ENCODE measurements at places on chromosomes 3 and 15. TPM values are rescaled to one million over a fixed set of nuclear protein-coding genes. Genes with fewer than 3 reads are reported as not detected.

GRCh38 chr15:82045892-82046665 lies at the start of gene MEX3B:
Gene MEX3B (minus strand): TSS chr15:82046018. CDS start chr15:82045705, 313 bp downstream.
- peaks cover 19% of the 10 kb centered on the region for H3K4me1 ChIP-seq
- peak; percentile 73 for DNase-seq
- H3K27me3 ChIP-seq = no peaks in the 10 kb centered on the region
- H3K27ac ChIP-seq = peak within 1 kb of the TSS; percentile 69
- H3K36me3 ChIP-seq = no peaks in the 10 kb centered on the region
- H3K4me3 ChIP-seq = peak within 1 kb of the TSS; percentile 69

DNA sequence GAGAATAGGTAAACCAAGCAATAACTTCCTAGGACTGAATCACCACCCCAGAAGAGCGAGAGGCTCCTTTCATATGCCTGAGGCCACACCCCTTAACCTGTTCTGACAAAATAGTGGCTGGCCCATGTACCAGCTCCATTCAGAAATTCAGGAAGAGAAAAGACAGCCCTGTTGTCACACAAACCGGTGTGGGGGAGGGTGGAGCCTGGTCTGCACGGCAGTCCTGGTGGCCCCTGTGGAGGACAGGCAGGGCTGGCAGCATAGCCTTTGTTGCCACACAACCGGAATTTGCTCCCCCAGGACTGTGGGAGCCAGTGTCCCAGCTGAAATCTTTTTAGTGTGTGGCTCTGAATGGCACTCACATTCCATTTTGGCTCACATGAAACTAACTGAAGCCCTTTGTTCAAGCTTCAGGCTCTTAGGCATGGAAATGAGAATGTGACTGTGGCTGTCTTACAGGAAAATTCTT lies 23.8 kb downstream of the RLBP1 start:
- no peak for DNase-seq
- no peak overlapping the region for H3K4me3 ChIP-seq
- H3K36me3 ChIP-seq = peaks cover 43% of the 10 kb centered on the region
- H3K27ac ChIP-seq = no peak overlapping the region
- no peaks in the 10 kb centered on the region for H3K4me1 ChIP-seq

DNA sequence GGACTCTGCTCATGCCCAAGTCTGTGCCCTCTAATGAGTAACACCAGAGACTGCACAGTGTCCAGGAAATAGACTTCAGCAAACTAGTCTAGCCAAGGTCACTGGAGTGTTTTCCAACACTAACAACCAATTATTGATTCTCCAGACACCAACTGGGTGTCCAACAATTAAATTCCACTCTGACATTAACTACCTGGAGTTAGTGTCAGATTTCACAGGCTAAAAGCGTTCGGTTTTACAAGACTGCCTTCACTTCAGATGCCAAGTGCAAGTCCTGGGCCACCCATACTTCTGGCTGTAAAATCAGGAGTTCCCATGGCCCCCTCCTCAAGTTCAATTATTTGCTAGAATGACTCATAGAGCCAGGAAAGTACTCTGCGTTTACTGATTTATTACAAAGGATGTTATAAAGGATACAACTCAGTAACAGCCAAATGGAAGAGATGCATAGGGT lies 20.8 kb upstream of the CFAP161 start:
- no peaks in the 10 kb centered on the region for H3K36me3 ChIP-seq
- H3K4me1 ChIP-seq = peaks cover 1% of the 10 kb centered on the region
- DNase-seq = no peak

DNA sequence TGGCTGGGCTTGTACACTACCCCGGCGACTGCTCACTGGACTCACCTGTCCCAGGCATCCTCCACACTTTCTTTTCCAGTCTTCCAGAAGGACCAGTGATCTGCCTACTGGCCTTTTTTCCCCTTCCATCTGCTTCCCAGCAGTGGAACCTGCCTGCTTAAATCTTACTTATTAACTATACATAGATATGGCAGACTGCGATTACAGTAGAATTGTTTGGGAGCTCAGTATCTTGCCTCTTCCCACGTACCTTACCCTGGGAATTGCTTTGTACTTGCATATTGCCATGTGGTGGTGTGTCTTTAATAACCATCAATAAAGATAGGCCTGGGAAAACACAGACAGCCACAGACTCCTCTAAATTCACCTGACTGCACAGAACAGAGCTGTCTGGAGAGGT lies 11.8 kb upstream of the HES1 start:
- H3K4me3 ChIP-seq = no peak overlapping the region
- H3K27me3 ChIP-seq = no peaks in the 10 kb centered on the region
- no peak overlapping the region for H3K27ac ChIP-seq
- no peaks in the 10 kb centered on the region for H3K36me3 ChIP-seq
- no peak for DNase-seq

DNA sequence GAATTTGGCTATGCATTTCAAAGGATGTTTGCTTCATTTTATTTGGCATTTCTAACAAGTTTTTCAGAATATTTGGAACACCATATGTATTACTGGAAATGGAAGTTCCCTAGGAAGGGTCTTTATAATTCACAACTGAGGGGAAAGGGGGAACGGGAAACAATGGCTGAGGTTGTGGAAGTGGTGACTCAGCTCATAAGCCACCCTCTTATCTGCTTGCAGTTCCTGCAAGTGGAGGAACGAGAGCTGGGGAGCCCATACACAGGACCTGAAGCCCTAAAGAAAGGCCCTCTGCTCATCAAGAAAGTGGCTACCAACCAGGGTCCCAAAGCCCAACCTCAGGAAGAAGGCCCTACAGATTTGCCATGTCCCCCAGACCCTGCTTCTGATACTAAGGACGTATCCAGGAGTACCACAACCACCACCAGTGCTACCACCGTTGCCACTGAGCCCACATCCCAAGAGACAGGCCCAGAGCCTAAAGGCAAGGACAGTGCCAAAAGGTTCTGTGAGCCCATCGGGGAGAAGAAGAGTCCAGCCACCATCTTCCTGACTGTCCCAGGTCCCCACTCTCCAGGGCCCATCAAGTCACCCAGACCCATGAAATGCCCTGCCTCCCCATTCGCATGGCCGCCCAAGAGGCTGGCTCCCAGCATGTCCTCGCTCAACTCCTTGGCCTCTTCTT lies 37.9 kb downstream of the ESYT3 start:
- DNase-seq = no peak
- H3K27me3 ChIP-seq = no peaks in the 10 kb centered on the region
- H3K27ac ChIP-seq = no peak overlapping the region
- no peaks in the 10 kb centered on the region for H3K4me1 ChIP-seq
- no peaks in the 10 kb centered on the region for H3K36me3 ChIP-seq

GRCh38 chr3:49057268-49057667 lies 28.1 kb upstream of the IMPDH2 start:
- H3K36me3 ChIP-seq = peaks cover 27% of the 10 kb centered on the region
- no peaks in the 10 kb centered on the region for H3K4me1 ChIP-seq
- H3K27me3 ChIP-seq = no peaks in the 10 kb centered on the region
- no peak overlapping the region for H3K27ac ChIP-seq

- no peaks in the 10 kb centered on the region for H3K36me3 ChIP-seq
- H3K27me3 ChIP-seq = no peaks in the 10 kb centered on the region
- H3K4me3 ChIP-seq = no peak overlapping the region
These were observed 1.8 kb upstream of the LAMB2 start for GRCh38 chr3:49134471-49135265.

TM4SF1 gene
- not detected for total RNA-seq

GABRB3 gene
- 0.08 TPM for total RNA-seq

ISLR gene
- not detected for total RNA-seq

BLM gene
- 6.5 TPM for total RNA-seq

ITIH1 gene
- not detected for total RNA-seq

LCTL gene
- total RNA-seq = not detected

LRRN1 gene
- total RNA-seq = 0.23 TPM

CHRM5 gene
- not detected for total RNA-seq

TCF12 gene
- 78.5 TPM for total RNA-seq

PRKCI gene
- 18.0 TPM for total RNA-seq
